Upper lobe of left lung (tissue), 6 donors: ENCODE measurements at places on chromosomes 3 and 15.

- peaks cover 28% of the 10 kb centered on the region for H3K4me1 ChIP-seq
- H3K36me3 ChIP-seq = peaks cover 38% of the 10 kb centered on the region
- no peak overlapping the region for H3K27ac ChIP-seq
- no peaks in the 10 kb centered on the region for H3K27me3 ChIP-seq
- no peak for DNase-seq
These were observed 51.8 kb downstream of the HEG1 start for GRCh38 chr3:125003859-125004595.

- H3K27ac ChIP-seq = peak overlapping the region; percentile 11
- H3K4me1 ChIP-seq = peaks cover 16% of the 10 kb centered on the region
- H3K27me3 ChIP-seq = no peaks in the 10 kb centered on the region
- DNase-seq = no peak
These were observed 158.3 kb upstream of the CGNL1 start for GRCh38 chr15:57217778-57218598.

DNA sequence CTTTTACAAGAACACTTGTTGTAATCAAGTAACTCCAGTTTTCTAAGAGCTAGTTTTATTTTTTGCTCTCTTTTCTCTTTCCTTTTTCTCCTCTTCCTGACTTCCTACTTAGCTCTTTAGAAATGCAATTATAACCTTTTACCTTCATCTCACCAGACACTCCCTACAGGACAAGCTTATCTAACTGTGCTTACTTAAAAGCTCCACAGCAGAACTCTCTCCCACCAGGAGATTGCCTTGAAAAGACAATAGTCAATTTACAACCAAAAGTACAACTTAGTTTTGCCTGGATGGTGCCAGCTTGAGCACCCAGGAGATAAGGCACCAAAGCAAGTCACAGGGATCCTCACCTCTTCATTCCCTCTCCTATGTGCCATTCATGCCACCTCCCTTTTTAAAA lies 573.8 kb upstream of the LMCD1 start:
- H3K4me3 ChIP-seq = no peak overlapping the region
- H3K4me1 ChIP-seq = no peaks in the 10 kb centered on the region
- no peaks in the 10 kb centered on the region for H3K27me3 ChIP-seq

DNA sequence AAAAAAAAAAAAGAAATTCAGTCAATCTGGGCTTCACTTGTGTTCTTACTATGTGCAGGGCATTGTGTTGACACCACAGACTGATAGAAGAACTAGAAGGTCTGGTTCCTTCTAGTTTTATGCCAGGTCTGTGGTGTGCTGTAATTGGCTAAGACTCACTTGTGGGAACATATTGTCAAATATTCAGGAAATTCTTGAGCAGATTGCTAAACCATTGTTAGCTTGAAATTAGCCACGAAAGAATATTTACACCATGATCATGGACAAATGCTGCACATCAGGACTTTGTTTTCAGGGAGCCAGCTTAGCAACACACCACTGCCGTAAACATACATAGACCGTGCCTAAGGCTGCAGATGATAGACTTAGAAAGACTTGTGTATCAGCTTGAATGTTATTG lies 74.6 kb downstream of the GTPBP8 start:
- H3K4me3 ChIP-seq = no peak overlapping the region
- H3K4me1 ChIP-seq = no peaks in the 10 kb centered on the region
- DNase-seq = no peak
- no peak overlapping the region for H3K27ac ChIP-seq
- no peaks in the 10 kb centered on the region for H3K27me3 ChIP-seq

DNA sequence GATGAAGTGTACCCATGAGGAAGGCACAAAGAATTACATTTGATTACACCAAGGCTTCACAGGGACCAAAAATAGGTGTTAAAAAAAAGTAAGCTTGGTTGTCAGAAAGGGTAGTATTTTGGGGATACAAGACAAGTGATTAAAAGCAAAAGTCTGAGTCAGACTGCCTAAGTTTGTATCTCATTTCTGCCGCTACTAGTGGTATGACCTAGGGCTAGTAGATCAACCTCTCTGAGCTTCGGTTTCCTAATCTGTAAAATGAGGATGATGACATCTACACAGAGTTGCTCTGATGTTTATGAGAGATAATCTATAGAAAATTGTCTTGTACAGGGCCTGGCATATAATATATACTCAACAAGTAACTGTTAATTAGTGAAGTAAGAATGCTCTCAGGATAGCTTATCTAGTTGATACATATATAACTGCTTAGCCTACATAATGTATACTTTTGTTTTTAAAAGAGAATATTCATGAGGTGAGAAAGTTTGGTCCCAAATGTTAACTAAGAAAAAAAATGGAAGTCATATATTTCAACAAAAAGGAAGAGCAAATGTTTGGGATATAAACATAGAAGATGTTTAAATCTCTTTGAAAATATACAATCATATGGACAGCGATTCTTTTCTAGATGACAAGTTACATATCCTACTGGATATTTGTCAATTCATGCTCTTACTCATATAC lies 163.0 kb upstream of the SLC2A2 start:
- no peak overlapping the region for H3K4me3 ChIP-seq
- no peak for DNase-seq
- H3K27me3 ChIP-seq = no peaks in the 10 kb centered on the region
- H3K27ac ChIP-seq = no peak overlapping the region
- H3K36me3 ChIP-seq = no peaks in the 10 kb centered on the region

- no peak for DNase-seq
- H3K27me3 ChIP-seq = peaks cover 53% of the 10 kb centered on the region
- H3K36me3 ChIP-seq = no peaks in the 10 kb centered on the region
- H3K27ac ChIP-seq = no peak overlapping the region
- no peak overlapping the region for H3K4me3 ChIP-seq
- H3K4me1 ChIP-seq = peaks cover 13% of the 10 kb centered on the region
These were observed 12.7 kb downstream of the SHOX2 start for GRCh38 chr3:158093526-158093925.

DNA sequence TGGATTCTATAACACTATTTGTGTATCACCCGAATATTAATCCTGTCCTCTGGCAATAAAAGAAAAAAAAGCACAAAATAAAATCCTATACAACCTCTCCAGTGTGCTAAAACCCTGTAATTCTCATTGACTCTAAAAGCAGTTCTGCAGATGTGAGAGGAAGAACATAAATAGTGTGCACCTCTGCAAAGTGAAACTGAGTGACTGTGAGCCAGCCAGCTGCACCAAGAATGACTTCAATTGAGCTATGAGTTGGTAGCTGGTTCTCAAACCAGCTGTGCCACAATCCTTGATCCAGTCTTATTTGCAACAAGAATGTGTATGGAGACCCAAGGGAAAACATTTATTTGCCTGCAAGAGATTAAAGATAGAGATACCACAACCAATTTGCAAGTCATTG lies 31.2 kb upstream of the COL8A1 start:
- H3K36me3 ChIP-seq = no peaks in the 10 kb centered on the region
- no peaks in the 10 kb centered on the region for H3K27me3 ChIP-seq
- no peak overlapping the region for H3K27ac ChIP-seq
- H3K4me1 ChIP-seq = no peaks in the 10 kb centered on the region
- no peak for DNase-seq

DNA sequence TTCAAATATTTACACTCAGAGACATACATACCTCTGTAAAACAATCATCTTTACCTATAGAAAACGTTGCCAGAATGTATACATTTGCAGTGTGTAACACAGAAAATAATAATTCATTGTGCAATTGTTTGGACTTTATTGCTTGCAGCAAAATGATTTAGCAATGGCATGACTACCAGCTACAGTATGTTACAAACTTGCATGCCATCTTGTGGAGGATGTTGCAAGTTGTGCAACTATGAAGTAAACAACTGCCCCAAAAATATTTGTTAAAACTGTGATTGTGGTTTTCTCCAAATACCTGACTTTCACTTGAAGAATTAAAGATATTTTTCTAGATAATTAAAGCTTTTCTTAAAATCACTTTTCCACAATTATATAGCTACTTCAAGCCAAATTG lies 27.1 kb upstream of the C3orf49 start:
- no peak for DNase-seq
- no peaks in the 10 kb centered on the region for H3K27me3 ChIP-seq
- H3K4me3 ChIP-seq = no peak overlapping the region

DNA sequence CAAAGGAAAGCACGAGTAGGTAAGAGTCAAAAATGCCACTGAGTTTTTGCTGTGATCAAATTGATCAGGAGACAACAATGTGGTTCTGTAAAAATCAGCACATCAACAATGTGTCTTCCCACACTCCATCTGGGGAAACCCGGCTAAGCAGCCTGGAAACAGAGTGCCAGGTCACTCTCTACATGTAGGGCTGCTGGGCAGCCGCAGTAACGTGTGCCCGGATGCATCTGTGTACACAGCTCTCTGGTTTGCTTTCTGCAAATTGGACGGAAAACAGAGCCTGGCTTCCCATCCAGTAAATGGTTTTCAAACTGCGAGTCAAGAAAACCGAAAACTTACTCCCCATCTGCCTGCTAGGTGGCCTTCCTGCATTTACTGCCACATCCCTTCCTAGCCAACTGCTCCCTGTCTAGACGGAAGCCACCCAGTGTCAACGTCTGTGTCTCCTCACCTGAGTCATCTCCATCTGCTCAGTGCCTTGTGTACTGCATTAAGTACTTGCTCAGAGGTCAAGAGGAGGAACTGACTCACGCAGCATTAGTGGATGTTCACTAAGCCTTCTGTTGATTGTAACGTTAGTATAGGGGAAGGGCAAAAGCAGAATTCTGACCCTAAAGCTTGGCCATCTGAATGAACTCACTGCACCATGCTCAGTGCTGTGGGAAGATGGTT lies 124.1 kb downstream of the TJP1 start:
- no peak overlapping the region for H3K4me3 ChIP-seq
- H3K27ac ChIP-seq = no peak overlapping the region

DNA sequence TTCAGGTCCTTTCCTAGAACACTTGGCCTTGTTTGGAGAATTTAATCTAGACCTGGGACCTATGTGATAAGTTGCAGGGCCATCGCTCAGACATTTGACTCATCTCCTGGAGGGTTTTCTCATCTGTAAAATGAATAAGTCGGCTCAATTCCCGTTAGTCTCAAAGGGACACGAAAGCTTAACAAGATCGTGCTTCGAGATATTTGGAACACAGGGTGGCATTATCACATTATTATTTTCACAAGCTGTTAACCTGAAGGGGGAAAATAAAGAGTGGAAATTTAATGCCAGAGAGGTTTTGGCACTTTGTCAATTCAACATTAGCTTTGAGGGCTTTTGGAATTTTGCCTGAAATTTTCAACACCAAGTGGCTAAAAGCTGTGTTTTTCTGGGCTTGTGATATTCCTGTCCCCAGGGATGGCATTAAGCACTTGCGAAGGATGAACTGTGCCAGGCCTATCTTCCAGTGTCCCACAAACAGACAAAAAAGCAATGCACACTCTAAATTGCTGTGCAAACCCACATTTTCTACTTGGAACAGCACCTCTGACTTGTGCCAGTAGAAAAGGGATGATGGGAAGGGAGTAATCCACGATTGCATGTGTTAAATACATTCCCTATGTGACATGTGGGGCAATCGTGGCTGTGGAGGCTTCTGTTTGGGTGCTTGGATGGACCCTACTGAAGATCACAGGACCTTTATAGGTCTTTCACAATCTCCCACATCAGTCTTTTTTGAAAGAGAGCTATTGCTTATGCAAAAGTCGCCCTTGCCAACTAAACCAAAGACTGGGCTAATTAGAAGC lies 478.7 kb downstream of the MFSD1 start:
- no peaks in the 10 kb centered on the region for H3K36me3 ChIP-seq
- no peak for DNase-seq
- H3K27me3 ChIP-seq = no peaks in the 10 kb centered on the region
- no peaks in the 10 kb centered on the region for H3K4me1 ChIP-seq
- H3K27ac ChIP-seq = no peak overlapping the region
- no peak overlapping the region for H3K4me3 ChIP-seq

- no peaks in the 10 kb centered on the region for H3K36me3 ChIP-seq
- no peaks in the 10 kb centered on the region for H3K27me3 ChIP-seq
- no peaks in the 10 kb centered on the region for H3K4me1 ChIP-seq
- no peak overlapping the region for H3K4me3 ChIP-seq
These were observed 460.7 kb downstream of the ROBO1 start for GRCh38 chr3:79306934-79307570.

GRCh38 chr3:127235706-127236105 lies 42.8 kb downstream of the PRR23E start:
- no peak overlapping the region for H3K27ac ChIP-seq
- DNase-seq = no peak
- no peaks in the 10 kb centered on the region for H3K36me3 ChIP-seq
- H3K27me3 ChIP-seq = no peaks in the 10 kb centered on the region

DNA sequence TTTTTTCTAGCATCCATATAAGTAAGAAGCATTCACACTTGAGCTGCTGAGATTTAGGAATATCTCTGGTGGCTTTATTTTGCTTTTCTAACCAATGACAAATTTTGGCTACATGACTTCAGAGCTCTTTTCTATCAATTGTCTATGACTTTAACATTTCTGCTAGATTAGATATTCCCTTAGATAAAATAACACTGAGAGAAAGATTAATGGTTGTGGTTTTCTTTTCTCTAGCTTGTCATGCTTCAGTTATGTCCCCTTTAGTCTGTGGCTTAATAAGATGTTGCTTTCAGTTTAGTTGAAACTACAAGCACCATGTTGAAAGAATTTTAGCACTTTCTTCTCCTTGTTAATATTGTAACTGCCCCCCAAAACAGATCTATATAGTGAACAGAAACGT lies 665.6 kb upstream of the CCDC54 start:
- H3K27ac ChIP-seq = no peak overlapping the region
- no peaks in the 10 kb centered on the region for H3K36me3 ChIP-seq
- H3K4me1 ChIP-seq = no peaks in the 10 kb centered on the region
- no peaks in the 10 kb centered on the region for H3K27me3 ChIP-seq

- no peak overlapping the region for H3K27ac ChIP-seq
- H3K36me3 ChIP-seq = no peaks in the 10 kb centered on the region
- DNase-seq = no peak
- H3K4me3 ChIP-seq = no peak overlapping the region
- H3K4me1 ChIP-seq = peaks cover 5% of the 10 kb centered on the region
These were observed 17.6 kb upstream of the ISLR start for GRCh38 chr15:74155766-74156417.

GRCh38 chr3:100335434-100335833 lies 877 bp downstream of the NIT2 start:
- peak overlapping the region; percentile 83 for H3K27ac ChIP-seq
- no peak overlapping the region for H3K4me3 ChIP-seq
- DNase-seq = peak; percentile 43
- no peaks in the 10 kb centered on the region for H3K36me3 ChIP-seq
- H3K4me1 ChIP-seq = peaks cover 9% of the 10 kb centered on the region
